ENCODE measurements at places on chromosomes 5 and 9.

DNA sequence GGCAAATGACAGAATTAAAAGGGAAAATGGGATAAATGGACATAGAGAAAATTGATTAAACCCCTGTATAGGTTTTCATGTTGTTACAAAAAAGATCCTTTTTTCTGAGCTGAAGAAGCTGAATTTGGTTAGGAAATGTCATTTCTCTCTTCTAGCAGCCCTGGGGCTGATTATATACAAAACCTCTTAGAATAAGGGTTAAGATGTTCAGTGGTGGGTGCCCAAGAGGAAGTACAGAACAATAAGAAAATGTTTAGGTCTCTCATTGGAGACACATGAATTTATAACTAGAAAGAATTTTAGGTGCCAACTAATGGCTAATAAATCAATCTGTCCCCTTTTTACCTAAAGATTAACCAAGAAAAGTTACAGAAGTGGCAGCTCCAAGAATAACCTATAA, 14.2 kb downstream of the ABHD17B start:
- no peak for DNase-seq

GRCh38 chr9:8070779-8071444, 271.3 kb upstream of the DMAC1 start:
- no peak for DNase-seq

- no peak for DNase-seq
Observed at GRCh38 chr5:72633041-72633445, 125.8 kb upstream of the ZNF366 start.

DNA sequence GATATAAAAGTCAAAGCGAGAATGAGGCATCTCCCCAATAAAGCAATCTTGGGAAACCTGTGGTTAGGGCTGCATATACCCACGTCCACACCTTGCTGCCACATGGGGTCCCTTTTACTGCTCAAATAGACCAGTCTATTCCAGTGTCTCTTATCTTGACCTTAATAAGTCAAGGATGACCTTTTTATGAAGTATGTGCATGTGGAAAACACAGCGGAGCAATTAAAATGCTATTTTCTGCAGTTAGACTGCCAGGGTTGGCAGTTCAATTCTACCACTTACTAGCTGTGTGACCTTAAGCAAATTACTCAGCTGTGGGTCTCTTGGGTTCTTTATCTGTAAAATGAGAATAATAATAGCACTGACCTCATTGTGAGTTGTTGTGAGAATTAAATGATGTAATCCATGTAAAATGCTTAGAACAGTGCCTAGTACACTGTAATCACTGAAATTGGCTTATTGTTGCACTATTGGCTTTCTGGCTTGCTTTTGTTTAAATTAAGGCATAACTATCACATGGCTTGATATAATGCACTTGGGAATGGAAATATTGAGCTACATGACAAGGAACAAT, 67.8 kb upstream of the HSPB3 start:
- DNase-seq: no peak

DNA sequence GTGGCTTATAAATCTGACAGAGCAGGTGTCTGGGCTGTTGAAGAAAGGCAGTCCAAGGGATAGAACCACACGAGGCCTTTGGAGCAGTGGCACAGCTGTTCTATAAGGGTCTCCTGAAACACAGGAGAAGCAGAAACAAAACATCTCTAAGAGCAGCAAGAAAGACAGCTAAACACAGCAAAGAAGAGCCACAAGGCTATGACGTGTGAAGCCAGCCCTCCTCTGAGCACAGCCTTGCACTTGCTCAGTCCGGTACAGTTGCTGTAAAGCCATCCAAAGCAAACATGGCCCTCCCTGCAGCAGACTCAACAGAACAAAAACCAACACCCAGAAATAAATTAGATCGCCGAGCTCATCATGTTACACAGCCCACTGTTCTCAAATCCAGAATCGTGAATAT, 2.6 kb upstream of the GZMK start:
- no peak for DNase-seq
